ENCODE measurements at places on chromosomes 2 and 18.

- DNase-seq, result no peak
Observed at GRCh38 chr2:54574860-54575247, 118.7 kb downstream of the SPTBN1 start.

GRCh38 chr2:215540658-215541057, 104.8 kb upstream of the FN1 start:
- no peak for DNase-seq

DNA sequence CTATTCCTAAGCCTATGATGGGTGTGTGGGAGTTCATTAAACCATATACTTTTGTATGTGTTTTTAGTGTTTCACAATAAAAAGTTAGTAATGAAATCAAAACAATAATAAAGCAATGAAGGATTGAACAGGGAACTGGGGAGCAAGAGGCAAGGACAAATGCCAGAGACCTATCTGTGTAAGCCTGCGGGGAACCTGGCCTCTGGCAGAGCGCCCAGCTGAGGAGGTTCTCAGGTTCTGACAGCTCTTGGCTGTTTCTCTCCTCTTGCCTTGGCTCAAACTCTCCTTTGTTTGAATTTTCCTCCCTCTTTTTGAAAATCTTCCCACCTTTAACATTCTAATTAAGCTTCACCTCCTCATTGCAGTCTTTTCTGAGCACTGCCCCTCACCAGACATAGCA, 200.0 kb upstream of the NCKAP5 start:
- DNase-seq, result no peak

DNA sequence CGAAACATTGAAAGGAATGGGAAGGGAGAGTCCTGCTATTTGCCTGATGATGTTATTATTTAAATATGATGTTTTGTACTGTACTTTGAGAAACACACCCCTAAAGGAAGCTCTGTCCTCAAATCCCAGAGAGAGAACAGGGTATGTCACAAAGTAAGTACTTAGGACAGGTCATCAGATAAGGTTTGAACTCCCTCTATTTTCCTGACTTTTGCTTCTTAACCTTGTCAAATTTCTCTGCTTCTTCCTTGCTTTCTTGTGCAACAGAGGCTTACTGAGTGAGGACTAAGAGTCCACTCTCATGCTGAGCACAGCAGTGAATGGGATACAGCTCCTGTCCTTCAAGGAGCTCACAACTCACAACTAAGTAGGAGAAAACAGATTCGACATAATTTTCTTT, 3.7 kb downstream of the DGUOK start:
- DNase-seq, result no peak

DNA sequence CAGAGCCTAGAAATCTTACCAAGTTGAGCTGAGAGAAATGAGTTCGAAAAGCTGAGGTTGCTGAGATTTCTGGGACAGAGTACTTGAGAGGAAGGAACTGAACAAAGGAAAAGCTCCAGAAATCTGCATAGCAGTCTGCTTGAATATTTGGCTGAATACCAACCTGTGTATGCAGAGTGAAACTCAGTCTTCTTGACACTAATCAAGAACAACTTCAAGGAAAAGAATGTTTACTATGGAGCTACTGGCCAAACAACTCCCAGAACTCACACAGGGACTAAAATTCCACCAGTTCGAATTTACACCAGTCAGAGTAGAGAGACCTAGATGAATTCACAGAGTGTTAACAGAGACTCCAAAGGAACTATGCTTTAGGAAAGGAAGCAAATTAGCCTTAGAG, 66.5 kb downstream of the USP37 start:
- DNase-seq, result no peak

DNA sequence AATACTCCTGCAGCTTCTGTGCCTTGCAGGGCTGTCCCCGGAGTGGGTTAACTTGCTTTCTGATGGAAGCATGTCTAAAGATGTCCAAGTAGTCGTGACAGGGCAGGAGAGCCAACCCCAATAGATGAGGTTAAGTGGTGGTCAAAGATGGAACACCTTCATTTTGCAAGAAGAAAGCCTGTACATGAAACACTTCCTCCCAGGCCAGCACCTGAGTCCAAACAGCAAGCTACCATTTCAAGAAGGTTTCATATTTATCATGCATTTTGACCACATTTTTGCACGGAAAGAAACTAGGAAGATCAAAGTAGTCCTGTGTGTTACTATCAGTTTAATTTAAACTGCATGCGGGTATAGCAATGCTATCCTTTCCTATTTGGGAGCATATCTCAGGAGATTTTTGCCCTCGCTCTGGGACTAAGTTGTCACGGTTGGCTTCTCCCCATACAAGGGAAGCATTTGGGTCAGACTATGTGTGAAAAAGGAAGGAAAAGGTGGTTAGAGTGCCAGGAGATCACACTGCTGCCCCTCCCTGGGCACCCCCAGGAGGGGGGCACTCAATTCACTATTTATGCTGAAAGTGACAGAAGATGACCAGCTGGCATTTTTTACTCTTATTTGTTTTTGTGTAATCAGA, 187.6 kb downstream of the ZNF521 start:
- no peak for DNase-seq

DNA sequence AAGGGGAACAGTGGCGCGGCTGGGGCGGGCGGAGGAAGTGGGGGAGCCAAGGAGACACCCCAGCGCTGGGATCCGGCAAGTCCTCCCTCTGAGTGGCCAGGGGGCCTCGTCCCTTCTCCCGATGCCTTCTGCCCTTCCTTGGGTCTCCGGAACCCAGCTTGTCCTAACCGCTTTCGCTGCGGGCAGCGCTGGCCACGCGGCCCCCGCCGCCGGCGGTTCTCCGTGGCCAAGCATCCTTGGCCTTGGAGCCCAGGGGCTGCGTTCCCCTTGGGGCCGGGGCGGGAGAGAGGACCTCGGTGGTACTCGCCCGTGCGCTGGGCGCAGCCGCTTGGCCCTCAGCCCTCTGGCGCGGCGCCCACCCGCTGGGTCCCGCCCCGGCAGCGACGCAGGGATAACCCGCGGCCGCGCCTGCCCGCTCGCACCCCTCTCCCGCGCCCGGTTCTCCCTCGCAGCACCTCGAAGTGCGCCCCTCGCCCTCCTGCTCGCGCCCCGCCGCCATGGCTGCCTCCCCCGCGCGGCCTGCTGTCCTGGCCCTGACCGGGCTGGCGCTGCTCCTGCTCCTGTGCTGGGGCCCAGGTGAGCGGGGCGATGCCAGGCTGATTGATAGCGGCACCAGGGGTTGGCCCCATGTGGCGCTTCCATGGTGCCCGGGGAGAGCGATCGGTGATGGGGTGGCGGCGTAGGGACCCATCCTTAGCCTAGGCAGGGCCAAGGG, 128.7 kb downstream of the UXS1 start:
- no peak for DNase-seq

GRCh38 chr2:29532436-29532835, 388.9 kb downstream of the ALK start:
- no peak for DNase-seq

Data from NCI-H1092 (cell line).